ENCODE measurements at places on chromosomes 5 and 9.

DNA sequence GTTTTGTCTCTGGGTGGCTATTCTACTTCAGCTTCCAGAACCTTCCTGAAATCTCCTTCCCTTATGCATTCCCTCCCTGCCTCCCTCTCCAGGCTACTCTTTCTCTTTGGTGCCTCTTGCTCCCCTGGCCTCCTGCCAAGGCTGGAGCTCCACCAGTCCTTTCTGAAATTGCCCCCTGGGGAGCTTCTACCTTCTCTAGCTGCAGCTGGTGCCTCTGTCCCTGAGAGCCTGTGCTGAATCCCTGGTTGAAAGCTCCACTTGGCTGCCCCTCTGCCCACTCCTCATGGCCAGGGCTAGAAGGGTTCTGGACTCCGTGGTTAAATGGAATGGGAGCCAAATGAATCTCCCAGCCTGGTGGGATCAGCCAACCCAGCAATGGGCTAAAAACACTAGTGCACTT is 80.1 kb downstream of the COL15A1 start:
- DNase-seq: no peak

GRCh38 chr9:134560654-134561053 is 80.9 kb upstream of the COL5A1 start:
- DNase-seq: no peak

DNA sequence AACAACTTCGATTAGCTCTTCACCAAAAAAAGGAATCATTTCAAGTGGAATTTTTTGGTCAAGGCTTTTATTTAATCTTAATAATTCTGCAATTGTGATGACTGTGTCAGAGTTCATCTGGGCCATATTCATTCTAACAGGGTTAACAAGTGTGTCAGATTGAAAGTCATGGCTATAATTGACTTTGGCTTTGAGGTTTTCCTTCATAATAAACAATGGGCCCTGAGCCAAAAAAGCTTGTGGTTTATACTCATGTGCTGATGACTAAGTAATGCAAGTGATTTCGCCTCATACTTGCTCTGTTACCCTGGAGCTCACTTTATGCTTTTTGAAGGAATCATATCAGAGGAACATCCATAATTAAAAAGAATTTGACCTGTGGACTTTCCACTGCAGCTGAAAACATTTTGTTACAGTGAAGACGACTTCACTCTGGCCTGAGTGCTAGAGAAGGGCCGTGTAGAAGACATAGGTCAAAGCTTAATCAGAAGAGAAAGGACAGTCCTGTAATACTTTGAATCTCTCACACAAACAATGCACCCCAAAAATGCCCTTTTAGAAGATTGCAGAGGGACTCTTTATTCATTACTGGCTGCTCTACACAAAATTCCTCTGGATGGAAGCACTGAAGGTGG is 101.7 kb downstream of the GDNF start:
- peak; percentile 61 for DNase-seq

GRCh38 chr9:135032041-135032835 is 55.2 kb upstream of the OLFM1 start:
- DNase-seq: no peak

DNA sequence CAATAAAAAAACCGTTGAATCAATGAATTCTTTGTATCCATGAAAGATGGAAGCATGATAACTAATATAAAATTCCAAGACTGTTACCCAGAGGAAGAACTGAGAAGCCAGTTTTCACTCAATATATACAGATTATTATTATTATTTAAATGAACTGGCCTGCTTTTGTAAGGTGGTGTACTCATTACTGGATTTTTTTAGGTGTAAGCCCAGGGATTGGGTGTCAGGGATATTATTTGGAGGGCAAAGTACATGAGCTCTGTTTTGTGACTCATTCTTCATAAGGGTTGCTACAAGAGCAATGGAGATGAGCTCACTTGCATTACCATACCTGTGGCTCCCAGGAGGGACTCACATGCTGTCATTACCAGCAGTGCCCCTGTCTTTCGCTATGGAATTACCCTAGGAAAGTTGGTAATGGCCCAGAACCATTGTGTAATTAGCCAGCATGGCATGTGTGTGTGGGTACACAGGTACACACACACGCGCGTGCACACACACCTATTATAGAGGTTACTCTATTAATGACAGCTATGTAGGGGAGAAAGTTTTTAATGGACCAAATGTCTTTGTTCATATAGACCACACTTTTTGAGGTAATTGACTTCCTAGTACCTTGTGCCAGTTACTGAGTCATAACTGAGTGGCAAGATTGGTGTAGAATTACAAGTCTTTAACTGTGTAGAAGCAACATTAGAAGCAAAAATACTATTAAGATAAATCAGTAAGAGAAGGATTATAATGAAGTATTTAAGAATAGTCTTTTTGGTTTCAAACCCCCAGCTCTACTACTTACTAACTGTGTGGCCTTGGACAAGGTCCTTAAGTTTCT is 143.4 kb downstream of the GDNF start:
- peak; percentile 22 for DNase-seq

DNA sequence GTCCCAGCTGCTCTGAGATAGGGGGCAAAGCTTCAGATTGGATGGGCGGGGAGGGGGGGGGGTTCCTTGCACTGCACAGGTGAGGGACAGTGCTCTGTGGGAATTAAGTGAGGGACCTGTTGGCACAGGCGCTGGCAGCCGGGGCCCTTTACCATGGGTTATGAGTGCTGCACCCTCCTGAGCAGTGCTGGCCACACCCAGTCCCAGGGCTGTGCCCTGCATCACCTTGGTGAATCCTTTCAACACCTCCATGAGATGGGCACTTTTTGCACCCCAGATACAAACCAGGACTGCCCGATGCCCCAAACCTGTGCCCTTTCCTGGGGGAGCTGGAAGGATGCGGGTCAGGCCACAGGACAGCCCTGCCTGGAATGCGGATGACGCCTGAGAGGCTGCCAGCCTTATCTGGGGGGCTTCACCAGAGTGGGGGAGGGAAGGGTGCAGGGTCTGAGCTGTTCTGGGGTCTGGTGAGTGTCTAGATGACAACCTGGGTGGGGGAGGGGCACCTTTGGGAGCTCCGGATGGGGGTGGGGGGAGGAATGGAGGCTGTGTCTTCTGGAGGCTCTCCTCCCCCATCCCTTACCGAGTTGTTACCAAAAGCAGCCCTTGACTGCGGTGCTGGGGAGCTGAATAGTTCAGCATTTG is 5.2 kb downstream of the CRB2 start:
- DNase-seq: no peak

DNA sequence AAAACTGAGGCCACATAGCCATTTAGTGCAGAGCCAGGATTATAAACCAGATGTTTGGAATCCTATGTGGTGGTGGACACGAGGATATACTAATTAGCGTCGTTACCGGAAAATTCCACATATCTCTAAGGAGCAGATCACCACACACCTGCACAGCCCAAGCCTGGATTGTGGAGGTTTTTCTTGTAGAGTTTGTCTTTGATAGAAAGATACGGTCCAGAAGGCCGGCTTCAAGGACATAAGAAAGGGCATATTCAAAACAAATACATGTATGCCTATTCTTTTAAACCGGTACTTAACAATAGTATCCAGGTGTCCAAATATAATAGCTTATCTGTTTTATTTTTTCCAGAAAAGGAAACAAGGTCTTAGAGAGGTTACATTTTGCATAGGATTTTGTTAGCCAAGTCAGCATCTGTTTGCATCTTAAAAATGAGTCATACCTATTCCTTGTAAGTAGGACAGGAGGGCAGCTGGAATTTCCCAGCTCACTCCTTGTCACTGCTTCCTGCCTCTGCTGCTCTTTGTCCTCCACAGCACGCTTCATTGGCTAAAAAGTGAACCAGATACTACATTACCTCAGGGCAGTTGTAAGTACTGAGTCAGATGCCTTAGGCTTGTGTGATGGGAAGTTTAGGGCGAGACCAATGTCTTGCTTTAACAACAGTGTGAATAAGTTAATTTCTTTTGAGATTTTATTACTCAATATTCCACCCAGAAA is 3.6 kb downstream of the TMC1 start:
- DNase-seq: peak; percentile 84

- DNase-seq: no peak
Measured at GRCh38 chr5:179880066-179880650, 21.5 kb upstream of the MRNIP start.

GRCh38 chr5:1543398-1544293 is 19.9 kb upstream of the LPCAT1 start:
- DNase-seq: no peak
